ENCODE measurements at places on chromosomes 2 and 18.

DNA sequence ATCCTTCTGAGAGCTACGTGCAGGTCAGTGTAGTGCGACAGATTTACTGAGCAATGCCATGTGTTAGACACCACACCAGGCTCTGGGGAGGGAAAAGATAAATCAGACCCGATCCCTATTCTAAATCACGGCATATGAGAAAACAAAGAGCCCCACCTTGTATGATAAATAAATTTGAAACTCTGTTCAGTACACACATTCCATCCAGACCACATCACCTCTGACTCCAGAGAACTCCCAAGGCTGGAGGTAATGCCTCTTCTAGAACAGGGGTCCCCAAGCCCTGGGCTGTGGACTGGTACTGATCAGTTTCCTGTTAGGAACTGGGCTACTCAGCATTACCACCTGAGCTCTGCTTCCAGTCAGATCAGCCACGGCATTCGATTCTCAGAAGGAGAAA, 77.3 kb downstream of the QPCT start:
- no peak for DNase-seq

DNA sequence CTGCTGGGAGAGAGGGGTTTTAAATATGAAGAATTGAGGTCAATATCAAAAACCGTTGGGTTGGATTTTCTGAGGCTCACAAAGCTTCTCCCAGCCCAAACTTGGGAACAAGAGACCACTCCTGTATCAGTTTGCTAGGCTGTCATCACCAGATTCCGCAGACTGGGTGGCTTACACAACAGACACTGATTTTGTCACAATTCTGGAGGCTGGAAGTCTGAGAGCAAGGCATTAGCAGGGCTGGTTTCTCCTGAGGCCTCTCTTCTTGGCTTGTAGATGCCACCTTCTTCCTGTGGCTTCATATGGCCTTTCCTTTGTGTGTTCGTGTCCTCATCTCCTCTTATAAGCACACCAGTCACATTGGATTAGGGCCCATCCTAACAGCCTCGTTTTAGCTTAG, 122.9 kb upstream of the COPS8 start:
- no peak for DNase-seq

DNA sequence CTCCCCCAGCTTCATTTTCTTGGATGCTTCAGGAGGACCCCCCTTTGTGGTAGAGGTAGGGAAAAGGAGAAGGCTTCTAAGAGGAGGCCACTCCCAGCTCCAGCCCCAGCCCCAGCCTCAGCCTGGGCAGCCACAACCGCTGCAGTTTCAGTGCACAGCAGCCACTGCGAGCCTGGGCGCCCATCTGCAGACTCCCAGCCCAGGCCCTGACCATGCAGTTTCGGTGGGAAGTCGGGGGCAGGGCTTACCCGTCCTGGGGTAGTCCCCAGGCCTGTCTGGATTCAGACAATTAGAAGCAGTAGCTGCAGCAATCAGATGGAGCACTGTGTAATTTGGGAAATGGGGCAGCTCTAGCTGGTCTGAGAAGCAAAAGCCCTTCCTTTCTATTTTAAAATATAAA, 28.6 kb downstream of the ITM2C start:
- DNase-seq: no peak

GRCh38 chr2:49753344-49753985, 599.1 kb upstream of the FSHR start:
- no peak for DNase-seq

DNA sequence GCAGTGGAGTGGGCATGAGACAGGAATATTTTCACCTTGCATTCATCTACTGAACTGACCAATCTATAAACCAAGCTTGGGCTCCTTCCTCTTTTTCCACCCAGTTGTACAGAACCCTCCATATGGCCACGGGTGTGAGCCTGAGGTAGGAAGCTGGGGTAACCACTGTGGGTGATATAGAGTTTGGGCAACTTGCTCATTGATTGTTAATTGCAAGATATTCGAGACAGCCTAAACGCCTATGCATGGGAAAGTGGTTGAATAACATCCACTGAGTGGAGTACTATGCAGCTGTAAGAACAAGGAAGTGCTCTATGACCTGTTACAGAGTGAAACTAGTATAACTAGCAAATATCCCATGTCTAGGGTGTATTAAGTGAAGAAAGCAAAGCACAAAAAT, 7.3 kb upstream of the VAPA start:
- DNase-seq: no peak

DNA sequence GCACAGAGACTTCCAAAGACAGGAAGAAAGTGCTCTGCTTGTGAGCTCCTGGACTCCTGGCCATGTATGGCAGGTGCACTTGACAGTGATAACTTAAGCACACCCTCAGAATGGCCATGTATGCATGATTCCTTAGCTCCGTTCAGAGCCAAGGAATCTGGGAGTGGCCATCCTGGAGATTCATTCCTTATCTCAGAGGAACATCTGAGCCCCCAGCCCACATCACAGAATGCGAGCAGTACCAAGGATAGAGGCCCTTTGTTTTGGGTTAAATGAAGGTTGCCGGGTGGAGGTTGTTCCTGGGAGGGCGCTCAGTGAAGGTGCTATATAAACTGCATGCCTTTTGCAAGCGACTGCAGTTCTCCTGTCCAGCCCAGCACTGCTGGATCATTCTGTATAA, 26.9 kb downstream of the DIPK1C start:
- DNase-seq: no peak

GRCh38 chr2:201696151-201696659, 2.2 kb downstream of the MPP4 start:
- no peak for DNase-seq

- DNase-seq: no peak
Measured at GRCh38 chr2:100130595-100131391, 11.6 kb downstream of the AFF3 start.

DNA sequence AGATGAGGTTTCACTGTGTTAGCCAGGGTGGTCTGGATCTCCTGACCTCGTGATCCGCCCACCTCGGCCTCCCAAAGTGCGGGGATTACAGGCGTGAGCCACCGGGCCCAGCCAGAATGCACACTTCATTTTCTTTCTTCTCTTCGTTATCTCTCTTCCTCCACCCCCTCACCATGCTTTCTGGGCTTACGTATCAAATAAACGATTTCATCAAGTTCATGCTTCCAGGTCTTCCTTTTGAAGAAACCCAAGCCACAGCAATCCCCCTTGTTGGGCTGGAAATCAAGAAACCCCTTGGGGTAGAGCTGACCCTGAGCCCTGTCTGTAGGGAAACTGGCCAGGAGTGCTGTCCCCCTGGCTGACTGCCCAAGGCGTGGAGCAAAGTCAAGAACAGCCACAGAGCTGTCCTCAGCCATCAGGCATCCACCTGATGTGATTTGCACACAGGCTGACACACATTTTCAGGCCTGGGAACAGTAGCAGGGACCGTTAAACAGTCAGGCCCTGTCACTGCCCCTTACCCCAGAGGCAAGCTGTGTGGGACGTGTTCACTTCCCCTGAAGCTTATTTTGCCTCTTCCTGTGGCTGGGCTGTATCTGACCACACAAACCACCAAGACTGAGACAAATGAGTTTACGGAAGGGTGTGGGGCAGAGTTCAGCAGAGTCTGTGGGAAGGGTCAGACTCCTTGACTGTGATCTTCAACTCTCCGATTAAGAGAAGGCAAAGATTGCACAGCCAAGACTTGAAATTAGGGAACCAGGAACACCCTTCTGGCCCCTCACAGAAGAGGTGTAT, 15.1 kb upstream of the NMUR1 start:
- DNase-seq: no peak

DNA sequence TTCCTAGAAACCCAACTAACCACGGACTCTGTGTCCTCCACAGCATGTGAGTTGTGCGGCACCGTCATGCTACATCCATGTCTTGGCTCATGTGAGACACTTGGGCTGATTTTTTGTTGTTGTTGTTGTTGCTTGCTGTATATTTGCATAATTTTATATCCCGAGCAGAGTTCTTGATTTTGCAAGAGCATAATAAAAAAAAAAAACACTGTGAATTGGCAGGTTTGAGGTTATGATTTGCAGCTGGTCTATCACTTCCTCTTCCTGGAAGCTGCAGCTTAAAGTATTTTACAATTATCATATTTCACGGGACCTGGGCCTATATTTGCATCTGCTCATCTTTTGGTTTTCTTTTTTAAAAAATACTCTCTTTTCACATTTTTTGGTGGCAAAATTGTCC, 142.3 kb upstream of the NRP2 start:
- no peak for DNase-seq

DNA sequence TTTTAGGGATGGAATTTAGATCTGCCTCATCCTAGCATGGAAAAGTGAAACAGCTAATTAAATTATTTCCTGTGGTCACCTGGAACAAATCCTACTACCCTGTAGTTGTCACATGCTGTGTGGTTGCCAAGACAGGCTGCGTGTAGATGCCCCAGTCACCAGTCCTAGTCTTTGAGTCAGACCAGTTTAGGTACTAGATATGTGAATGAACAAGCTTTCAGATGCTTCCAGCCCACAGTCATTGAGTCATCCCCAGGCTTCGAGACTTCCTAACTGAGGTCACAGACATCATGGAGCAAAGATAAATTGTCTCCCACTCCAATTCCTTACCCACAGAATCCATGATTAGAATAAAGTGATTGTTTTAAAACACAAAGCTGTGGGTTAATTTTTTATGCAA, 35.8 kb upstream of the GRB14 start:
- no peak for DNase-seq

GRCh38 chr2:49858657-49859056, 704.3 kb upstream of the FSHR start:
- DNase-seq: no peak
